CD4-positive, alpha-beta T cell treated with Interleukin-10 for 1 hour (primary cell): ENCODE measurements at places on chromosomes 7 and 10.

- no peak for DNase-seq
Observed at GRCh38 chr10:22460101-22460500, 114.8 kb downstream of the SPAG6 start.

DNA sequence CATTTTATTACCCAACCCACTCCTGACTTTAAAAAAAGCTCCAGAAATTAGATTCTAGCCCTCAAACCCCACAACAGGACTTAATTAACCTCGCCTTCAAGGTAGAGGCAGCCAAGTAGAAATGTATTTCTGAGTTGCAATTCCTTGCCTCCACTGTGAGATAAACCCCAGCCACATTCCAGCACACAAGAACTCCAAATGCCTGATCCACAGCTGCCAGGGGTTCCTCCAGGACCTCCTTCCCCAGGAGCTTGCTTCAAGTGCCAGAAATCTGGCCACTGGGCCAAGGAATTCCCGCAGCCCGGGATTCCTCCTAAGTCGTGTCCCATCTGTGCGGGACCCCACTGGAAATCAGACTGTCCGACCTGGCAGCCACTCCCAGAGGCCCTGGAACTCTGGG lies 25.9 kb upstream of the ARL4A start:
- DNase-seq: no peak

- DNase-seq: no peak
Observed at GRCh38 chr7:133676805-133677370, 424.0 kb downstream of the EXOC4 start.

DNA sequence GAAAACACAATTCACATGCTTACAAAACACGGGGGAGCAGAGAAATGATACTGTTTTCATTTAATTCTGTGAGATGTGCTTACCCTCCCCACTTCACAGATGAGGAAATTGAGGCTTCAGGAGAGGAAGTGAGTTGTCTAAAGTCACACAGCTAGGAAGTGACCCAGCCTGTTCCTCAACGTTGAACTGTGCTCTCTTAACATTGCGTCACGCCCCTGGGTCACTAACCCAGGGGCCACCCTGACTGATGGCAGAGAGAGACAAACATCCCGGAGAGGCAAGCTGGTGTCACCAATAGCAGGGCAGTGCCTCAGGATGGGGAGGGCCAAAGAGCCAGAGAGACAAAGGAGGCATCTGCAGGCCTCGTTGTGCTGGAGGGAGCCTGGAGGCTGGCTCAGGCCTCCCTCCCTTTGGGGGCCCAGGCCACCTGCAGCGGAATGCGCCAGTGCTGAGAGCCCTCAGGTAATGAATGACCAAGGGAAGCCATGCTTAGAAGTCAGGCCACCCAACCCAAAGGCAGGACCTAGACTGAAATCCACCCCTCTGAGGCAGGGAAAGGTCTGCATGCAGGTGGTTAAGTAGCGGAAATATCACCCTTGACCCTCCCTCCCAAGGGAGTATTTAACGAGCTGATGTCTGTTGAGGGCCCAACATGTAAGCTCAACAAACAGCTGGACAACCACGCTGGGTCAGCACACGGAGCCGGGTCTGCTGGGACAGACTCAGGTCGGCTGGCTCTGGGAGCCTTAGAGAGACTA lies 81.3 kb downstream of the C10orf105 start:
- peak; percentile 30 for DNase-seq

DNA sequence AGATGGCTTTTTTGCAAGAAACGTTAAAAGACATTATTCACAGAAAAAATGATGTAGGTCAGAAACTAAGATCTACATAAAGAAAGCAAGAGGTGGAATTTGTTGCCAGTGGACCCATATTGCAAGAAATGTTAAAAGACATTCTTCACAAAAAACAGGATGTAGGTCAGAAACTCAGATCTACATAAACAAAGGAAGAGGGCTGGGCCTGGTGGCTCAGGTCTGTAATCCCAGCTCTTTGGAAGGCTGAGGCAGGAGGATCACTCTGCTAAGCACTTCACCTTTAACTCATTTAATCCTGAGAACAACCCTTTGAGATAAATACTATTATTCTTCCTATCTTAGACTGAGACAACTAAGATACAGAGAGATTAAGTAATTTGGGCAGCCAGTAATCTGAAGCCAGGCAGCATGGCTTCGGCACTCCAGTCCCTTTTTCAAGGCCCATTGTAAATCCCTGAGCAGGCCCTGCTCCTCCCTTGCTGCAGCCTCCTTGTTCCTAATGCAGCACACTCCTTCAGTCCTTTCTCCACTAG lies 11.6 kb downstream of the ZFAND4 start:
- DNase-seq: no peak

- no peak for DNase-seq
Observed at GRCh38 chr10:3363311-3364045, 190.9 kb upstream of the PITRM1 start.

GRCh38 chr7:41699516-41699915 lies 3.4 kb downstream of the INHBA start:
- no peak for DNase-seq

GRCh38 chr7:3200504-3200903 lies 100.5 kb upstream of the SDK1 start:
- peak; percentile 22 for DNase-seq

- no peak for DNase-seq
Observed at GRCh38 chr10:13439313-13440184, 89.3 kb downstream of the BEND7 start.

DNA sequence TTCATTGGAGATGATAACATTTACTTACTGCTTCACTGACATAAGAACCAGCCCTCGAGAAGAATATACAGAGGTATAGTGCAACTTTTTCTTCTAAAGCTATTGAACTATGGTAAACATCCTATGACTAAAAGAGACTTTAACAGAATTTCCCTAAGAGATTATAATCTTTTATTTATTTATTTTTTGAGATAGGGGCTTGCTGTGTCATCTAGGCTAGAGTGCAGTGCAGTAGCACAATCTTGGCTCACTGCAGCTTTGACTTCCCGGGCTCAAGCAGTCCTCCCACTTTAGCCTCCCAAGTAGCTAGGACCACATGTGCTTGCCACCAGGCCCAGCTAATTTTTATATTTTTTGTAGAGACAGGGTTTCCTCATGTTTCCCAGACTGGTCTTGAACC lies 258.5 kb upstream of the FERD3L start:
- DNase-seq: no peak

GRCh38 chr7:154795014-154795413 lies 207.9 kb downstream of the PAXIP1 start:
- DNase-seq: no peak

GRCh38 chr10:126204320-126204719 lies 184.0 kb downstream of the ADAM12 start:
- DNase-seq: no peak
